ENCODE measurements at places on chromosomes 7 and 10. TPM values are rescaled to one million over a fixed set of nuclear protein-coding genes. Genes with fewer than 3 reads are reported as not detected.

GRCh38 chr7:94045581-94045980, 41.4 kb upstream of the BET1 start:
- DNase-seq, result no peak

DNA sequence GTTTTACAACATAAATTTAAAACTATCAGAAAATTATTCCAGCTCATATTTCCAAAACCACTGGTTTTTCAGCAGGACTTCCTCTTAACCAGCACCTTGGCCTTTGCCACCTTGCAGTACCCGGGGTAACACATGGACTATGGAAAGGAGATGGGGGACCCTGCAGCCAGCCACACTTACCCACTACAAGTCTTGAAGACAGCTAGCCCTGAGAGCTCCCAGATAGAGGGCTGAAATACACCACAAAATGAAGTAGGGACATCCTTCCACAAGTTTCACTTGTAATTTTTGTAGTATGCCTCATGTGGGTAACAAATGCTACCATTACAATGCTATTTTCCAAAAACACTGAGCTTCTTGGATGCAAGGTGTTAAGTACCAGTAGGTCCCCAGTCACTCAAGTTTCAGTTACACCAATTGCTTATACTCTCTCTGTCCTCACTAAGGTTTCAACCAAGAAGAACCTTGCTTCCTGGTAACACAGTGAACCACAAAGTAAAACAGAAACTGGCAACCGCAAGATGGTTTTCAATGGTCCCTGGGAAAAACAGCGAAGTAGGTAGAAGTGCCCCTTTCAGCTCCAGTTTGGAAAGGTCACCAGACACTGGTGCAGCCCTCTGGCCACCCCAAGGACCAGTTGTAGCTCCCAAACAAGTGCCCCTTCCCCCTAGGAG, 110.9 kb downstream of the SGMS1 start:
- no peak for DNase-seq

Gene ANKRD61
- not detected for total RNA-seq

Gene GRID2IP
- total RNA-seq, result 0.40 TPM

DNA sequence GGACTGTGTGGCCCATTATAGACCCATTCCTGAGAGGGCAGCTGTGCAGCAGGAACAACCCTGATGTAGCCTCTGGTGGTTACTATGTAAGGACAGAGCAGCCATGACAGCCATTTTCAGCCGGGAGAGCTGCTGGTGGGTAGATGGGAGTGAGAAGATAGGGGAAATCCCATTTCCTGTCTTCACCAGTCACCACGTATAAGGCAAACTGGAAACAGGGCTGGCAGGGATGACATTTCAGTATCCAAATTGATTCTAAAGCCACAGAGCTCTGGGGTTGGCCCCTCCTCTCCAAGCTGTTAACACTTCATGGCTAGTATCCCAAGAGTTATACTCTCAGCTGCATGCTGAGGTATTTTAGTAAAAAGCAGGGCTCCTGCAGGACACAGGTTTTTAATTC, 15.2 kb upstream of the FZD1 start:
- DNase-seq, result no peak

Gene FAM13C
- not detected for total RNA-seq

DNA sequence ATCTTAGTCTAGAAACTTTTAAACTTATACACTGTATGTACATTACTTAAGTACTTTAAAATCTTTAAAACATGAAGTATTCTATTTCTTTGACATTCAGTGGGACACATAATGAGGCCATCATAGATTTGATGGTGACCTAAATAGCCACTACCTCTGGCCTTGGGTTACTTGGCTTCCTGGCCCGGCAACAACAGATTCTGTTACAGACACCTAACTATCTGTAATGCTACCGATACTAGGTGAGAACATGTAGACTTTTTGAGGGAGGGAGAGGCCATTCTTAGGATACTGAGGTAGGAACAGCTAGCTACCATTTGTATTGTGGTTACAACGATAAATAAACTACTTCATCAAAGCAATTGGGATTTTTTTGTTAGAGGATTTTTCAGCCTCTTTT, 154.7 kb upstream of the KAT6B start:
- no peak for DNase-seq

DNA sequence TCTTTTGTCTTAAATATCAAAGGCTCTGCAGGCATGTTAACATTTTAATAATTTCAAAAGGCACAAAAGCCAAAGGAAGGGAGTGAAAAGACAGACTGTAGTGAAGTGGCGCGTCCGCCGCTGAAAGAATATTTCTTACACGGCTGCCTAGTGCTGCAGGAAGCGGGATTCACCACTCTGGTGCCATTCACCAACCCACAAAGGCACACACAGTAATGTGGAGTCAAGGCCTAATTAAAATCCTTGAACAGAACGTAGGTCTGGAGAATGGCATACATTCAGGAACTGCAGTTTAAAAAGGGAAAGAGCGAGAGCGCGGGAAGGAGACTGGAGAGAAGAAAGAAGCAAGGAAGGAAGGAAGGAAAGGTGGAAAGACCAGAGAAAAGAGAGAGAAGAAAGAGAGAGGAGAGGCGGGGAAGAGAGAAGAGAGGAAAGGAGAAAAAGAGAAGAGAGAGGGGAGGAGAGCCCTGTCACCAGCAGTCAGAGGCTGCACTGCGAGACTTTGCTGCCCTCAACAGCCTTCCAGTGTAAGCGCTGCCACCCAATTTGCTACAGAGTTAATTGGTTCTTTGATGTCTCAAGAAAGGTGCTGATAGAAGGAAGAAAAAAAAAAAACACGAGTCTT, 554.0 kb downstream of the MDFIC start:
- DNase-seq, result peak; percentile 25

DNA sequence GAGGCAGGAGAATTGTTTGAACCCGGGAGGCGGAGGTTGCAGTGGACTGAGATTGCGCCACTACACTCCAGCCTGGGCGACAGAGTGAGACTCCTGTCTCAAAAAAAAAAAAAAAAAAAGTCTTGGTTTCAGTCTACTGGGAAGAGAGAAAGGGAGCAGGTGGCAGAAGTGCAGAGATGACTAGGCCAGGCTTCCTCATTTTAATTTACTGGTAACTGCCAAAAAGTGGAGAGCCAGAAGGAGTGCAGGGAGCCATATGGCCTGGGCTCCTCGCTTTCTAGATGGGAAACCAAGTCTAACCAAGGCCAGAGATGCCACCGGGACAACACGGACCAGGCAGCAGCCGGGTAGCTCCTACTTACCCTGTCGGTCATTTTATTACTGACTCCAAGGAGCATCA, 12.2 kb downstream of the SEPHS1 start:
- DNase-seq, result no peak

- DNase-seq, result no peak
These were observed 397.2 kb downstream of the TCERG1L start for GRCh38 chr10:130914367-130914766.

DNA sequence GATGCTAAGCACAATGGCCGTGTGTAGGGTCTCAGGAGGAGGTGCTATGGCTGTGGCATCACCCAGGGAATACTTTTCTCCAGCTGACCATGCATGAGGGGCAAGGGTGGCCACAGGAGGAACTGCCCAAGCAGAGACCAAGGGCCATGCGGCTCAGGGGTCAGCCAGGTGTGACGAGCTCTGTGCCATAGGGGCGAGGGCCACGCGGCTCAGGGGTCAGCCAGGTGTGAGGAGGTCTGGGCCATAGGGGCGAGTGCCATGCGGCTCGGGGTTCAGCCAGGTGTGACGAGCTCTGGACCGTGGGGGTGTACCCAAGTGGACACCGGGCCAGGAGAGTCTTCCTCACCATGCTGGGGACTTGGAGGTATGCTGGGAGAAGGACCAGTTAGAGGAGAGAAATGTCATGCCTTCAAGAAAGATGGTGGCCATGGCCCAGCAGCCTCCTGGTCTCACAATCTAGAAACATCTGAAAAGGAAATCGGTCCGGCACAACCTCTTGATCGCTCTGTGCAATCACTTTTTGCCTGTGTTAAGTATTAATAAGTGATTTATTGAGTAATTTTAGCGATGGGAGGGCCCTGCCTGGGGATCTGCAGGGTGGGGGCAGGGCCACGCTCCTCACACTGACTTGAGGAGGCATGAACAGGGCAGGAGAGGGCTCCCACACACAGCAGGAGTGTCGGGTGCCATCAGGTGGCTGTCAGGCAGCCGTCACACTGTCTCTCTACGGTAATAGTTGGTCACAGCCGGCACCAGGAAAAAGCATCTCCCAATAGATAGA, 265.0 kb downstream of the ADARB2 start:
- no peak for DNase-seq

Gene CALML5
- total RNA-seq, result not detected

DNA sequence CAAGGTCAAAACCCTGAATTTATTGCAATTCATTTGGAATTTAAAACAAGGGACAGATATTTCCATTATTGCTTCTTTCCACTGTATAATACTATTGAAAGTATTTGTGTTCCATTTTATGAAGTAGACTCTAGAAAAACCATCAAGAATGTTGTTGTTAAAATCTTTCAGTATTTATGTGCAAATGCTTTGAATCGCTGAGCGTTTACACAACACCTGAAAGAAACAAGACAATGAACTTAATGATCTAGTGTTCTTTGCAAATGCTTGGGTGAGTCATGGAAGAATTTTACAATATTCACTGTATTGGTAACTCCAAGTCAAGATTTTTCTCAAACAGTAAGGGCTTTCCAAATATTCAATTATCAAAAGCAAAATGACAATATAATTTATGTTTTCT, 97.1 kb downstream of the VIPR2 start:
- no peak for DNase-seq

Gene PTF1A
- not detected for total RNA-seq

- DNase-seq, result no peak
These were observed 78.7 kb downstream of the TCF7L2 start for GRCh38 chr10:113028456-113029440.

DNA sequence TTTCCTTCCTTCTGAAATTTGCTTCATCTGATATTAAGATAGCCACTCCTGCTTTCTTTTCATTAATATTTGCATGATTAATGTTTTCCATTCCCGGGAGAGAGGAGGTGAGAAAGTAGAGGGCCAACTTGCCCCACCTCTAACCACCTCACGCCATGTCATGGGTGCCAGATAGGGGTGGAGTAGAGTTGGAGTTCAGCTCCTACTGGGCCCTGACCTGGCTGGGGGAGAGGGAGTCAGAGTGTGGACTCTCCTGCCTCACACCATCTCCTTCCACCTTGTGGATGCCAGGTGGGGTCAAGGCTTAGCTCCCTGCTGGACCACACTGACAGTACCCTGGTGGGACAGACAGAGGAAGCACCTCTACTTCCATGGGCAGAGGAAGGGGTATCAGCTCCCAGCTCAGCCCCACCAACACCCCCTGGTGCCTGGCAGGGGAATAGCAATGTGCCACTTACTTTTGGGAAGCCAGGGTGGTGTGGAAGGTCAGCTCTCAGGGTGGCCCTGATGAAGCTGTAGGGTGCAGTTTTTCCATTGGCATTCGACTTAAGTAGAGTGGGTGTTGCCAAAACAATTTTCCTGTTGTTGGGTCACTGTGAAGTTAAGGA, 28.0 kb downstream of the CHST12 start:
- peak; percentile 69 for DNase-seq

Gene OR2A1
- total RNA-seq, result not detected

DNA sequence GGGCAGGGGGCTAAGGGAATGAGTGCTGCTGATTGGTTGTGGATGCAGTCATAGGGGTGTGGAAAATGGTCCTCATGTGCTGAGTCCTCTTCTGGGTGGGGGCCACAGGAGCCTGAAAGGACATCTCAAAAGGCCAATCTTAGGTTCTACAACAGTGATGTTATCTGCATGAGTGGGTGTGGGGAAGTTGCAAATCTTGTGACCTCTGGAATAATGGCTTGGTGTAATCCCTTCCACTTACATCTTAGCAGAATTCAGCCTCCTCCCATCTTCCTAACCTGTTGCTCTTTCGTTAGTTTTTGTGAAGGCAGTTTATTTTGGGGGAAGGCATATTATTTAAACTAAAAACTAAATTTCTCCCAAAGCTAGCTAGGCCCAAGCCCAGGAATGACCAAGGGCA, 42.0 kb upstream of the OIT3 start:
- no peak for DNase-seq

- no peak for DNase-seq
These were observed 12.1 kb upstream of the LAMB1 start for GRCh38 chr7:108014747-108015682.

DNA sequence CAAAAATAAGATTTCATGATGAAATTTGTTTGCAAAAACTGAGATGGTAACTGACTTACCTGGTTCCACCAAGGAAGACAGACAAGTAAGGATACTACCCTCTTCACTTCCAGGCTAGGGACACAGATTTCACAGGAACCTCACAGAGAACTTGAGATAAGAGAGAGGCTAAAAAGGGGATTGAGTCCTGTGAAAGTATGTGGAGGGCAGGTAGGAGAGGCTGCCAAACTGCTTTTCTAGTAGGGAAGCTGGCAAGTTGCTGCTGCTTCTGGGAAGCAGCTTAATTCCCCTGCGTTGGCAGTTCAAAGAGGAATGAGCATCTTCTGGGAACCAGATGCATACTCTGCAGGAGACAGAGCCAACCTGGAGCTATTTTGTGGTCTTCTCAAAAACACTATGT, 841.6 kb downstream of the CCSER2 start:
- DNase-seq, result no peak

Gene AKR1E2
- 0.56 TPM for total RNA-seq

Gene HOXA1
- 0.64 TPM for total RNA-seq

DNA sequence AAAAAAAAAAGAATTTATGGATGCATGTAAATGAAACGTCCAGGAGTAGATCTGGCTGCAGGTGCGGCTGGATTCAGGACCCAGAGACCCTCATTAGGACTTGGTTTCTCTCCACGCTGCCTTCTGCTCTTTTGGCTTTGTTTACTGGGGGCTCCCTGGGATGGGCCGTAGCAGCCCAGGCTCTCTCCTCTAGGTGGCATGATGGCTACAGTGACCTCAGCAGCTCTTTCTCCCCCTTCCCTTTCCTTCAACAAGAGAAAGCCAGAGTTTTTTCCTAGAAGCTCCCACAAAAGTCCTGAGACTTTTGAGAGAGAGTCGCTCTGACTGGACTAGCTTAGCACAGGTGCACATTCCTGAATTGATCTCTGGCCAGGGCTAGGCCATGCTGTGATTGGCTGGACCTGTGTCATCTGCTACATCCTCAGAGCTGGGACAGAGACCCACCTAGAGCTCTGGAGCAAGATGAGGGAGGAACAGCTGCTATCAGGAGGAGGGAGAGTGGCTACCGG, 67.8 kb upstream of the PDCD4 start:
- DNase-seq, result peak; percentile 31

DNA sequence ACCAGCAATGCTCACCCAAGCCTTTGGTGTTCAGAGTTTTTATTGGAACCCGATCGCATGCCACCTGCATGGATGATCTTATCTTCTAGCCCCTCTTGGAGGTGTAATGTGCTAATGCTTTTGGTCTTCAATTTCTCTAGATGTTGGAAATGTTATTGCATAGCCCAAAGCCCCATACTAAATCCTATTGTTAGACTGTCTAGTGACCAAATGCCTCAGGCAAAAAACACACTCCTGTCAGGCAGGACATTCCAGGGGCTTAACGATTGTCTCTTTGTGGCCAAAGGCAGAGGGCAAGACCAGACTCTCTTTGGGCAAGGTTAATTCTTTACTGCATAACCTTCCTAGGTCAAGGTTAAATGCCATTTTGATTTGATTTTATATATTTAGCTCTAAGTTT, 187.9 kb downstream of the BMPER start:
- DNase-seq, result no peak

DNA sequence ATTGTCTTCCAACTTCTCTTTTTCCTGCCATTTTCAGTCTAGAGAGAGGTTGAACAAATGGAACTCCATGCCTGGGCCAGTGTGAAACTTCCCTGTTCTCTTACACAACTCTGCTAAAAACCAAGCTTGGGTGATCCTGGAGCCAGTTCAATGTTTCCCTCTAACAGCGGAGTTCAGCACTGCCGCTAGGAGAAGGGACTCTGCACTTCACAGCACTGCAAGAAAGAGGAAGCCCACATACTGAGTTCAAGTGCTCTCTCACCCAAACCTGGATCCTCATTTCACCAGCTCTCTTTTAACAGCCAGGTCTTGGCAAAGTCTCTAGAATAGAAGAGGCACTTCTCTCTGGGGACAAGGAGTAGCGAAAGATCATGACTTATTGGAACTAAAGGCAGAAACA, 18.8 kb downstream of the FOXI2 start:
- no peak for DNase-seq
